ENCODE measurements at places on chromosomes 1 and 21.

DNA sequence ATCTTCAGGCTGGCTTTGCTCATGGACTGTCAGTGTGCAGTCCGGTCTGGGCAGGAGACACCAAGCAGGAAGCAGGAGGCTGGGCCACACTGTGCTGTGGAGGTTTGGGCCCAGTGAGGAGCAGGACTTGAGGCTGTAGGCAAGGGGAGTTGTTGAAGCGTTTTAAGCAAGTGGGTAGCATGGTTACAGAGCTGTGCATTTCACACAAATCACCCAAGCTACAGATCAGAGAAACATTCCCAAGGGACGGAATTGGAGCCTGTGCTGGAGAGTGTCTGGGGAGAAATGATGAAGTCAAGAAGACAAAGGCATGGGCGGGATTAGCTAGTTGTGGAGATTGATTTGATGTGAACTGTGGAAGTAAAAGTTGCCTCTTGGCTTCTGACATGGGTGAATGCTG, 60.9 kb downstream of the KIF21B start:
- no peak for DNase-seq

- peak; percentile 19 for DNase-seq
Observed at GRCh38 chr1:221644145-221644448, 97.8 kb downstream of the DUSP10 start.

- DNase-seq: no peak
Observed at GRCh38 chr1:19825298-19825697, 10.2 kb upstream of the RNF186 start.

DNA sequence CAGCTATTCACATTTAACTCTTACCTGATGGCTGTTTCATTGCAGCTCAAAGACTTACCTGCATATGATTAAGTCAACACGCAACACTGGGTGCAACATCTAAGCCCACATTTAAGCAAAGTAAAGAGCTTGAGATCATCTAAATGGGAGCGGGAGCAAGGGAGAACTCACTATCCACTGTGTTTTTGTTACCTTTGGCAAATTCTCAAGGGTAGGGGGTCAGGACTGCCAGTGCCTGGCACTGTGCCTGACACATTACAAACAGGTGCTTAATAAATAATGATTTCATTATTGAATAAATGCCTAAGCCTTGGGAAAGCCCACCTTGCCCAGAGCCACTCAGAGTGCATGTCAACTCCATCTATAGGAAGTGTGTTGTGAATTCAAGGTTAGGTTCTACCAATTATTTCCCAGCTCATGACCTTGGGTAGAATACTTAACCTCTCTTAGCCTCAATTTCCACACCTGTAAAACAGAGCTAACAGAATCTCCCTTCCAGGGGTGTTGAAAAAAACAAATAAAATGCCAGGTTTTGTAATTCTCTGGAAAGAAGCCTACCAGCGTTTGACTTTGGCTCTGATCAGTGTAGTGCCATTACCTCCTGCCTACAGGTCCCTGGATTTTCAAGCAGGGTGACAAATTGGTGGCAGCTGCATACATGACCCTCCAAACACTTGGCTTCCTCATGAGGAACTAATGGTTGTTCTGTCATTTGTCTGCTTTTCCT, 109.7 kb downstream of the TGFBR3 start:
- DNase-seq: no peak

GRCh38 chr21:21324297-21324696, 326.1 kb downstream of the NCAM2 start:
- DNase-seq: no peak

DNA sequence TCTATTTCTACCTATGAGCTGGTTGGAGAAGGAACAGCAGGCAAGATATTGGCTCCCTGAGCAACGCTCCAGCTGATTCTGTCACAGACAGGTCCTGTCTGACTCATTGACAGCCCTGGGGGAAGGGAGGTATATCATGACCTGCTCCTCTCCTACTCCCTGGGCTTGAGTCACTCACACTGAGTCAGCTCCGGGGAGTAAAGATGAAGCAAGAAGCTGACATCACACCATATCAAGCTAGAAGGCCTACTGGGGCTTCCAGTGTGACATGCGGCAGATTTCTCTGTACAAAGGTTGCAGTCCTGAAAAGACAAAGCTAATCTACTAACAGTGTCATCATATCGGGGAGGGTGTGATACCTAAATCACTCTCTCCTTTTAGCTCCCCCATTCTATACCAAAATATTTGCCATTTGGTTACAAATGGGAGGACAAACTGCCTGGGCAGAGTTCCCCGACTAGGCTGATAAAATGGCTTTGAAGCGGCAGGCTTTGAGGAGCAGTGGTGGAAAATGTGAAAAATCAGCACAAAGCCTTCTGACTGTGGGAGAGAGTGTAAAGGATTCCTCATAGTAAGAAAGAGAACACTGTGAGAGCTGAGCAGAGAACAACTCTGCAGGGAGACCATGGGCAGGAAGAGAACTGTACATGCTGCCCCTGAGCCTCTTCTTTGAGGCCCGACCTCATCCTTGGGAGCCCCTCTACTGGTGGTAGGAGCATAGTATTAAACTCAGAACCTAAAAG, 15.5 kb downstream of the PI4KB start:
- peak; percentile 10 for DNase-seq

GRCh38 chr1:86926883-86927282, 12.4 kb downstream of the HS2ST1 start:
- DNase-seq: no peak

DNA sequence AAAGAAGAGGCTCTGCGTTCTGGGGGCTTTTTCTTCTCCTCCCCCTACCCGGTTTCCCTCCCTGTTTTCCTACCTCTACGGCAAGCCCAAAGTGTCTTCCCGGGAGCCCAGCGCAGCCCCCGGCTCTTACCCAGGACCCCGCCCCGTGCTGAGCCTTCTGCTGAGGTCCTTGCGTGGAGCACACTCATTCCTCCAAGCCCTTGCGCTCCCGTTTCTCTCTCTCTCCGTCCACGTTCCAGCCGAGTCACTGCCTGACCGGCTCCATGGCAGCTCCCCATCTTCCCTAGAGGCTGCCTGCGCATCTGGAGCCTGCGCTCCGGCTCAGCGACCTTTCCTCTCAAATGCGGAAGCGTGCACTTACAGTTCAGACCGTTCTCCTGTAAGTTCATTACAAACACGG, 24.9 kb upstream of the PDXK start:
- DNase-seq: no peak

DNA sequence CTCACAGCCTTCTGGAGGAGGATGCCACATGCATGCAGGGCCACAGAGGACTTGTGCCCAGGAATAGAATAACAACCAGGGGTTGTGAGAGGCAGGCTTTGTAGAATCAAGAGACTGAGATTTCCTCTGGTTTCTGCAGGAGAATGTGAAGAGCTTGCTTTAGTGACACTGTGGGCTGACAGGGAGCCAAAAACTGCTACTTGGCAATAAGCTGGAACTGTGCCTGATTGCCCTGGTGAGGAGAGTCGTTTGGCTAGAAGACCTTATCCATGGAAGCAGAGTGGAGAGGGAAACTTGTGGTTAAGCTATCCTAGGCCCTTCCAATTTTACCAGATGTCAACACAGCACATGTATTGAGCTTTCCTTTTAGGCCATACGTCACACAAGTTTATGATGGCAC, 902.1 kb downstream of the MRPL39 start:
- no peak for DNase-seq

- DNase-seq: peak; percentile 66
Observed at GRCh38 chr1:223621312-223621734, 44.2 kb downstream of the CAPN8 start.

DNA sequence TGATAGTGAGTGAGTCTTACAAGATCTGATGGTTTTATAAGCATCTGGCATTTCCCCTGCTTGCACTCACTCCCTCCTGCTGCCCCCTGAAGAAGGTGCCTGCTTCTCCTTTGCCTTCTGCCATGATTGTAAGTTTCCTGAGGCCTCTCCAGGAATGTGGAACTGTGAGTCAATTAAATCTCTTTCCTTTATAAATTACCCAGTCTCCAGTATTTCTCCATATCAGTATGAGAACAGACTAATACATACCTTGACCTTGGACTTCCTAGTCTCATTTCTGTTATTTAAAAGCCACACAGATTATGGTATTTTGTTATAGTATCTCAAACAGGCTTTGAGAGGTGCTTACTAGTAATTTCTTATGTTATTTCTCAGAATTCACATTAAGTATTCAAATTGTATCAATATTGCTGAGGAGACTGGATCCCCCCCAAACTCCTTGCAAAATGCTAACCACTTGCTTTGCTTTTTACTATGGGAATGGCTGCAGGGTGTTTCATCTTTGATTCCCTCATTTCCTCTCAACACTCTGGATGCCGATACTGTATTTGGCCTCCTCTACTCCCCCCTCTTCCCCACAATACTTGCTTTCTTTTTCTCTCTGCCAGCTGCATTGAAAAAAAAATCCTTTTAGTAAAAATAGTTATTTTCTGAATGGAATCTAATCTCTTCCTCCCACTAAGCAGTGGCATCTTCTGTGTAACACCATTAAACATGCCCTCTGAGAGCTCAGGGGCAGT, 96.9 kb upstream of the WLS start:
- no peak for DNase-seq

DNA sequence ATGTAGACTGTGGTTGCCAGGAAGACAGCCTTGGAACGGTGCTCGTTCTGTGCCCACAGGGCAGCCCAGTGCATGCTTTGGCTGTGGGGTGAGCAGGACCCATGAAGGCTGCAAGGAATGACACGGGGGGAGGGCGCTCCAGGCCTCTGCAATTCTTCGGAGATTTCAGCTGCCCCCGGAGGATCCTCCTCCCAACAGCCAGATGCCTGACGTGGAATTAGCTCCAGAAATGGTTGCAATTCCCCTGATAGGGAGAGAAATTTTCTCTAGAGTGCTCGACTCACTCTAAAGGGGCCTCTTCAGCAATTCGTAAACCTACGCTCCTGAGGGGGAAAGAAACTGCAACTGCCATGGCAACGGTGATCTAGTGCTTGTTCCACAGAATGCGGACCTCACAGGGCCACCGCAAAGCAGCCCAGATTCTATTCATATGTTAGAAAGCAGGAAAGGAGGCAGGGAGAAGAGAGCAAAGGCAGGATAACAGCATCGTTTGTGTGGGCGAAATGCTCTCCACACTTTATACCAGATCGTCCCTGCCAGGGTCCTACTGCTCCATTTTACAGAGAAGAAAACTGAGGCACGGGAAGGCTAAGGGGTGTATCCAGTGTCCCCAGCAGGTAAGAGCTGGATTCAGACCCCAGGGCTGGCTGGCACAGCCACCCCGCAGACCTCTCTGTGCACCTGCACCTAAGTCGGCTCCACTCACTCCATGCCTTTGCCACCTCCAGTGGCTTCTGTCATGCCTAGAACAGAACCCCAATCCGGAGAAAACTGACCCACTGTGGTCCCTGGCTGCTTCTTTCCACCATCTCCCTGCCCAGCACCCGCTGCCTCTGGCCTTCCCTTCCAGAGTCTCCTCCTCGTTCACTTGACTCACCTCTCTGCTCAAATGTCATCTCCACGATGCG, 11.9 kb upstream of the PDE9A start:
- DNase-seq: no peak

GRCh38 chr1:226496453-226497015, 52.0 kb upstream of the STUM start:
- DNase-seq: no peak

DNA sequence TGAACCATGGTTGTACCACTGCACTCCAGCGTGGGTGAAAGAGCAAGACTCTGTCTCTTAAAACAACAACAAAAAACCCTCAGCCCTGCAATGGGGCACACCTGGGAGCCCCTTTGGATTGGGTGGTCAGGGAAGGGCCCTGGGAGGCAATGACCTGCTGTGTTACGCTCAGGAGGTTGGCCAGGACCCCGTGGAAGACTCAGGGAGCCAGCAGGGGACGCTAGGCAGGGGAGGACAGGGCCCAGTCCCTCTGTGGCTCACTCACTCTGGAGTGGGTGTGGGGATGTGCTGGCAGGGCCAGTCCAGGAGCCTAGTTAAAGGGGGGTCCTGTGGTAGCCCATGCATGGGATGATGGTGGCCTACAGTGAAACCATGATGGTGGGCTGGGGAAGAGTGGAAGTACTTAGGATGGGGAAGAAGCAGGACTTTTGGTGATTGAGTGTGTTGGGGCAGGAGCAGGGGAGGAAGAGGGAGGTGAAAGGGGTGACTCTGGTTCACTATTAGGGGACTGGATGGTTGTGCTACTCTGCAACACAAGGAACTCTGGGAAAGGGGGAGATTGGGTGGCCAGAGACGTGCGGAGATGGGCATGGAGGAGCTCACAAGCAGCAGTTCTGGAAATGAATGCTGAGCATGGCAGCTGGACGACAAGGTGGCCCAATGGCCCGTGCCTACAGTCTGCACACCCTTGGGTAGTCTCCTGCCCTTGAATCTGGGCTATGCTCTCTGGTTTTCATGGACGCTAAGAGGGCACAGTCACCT, 56.3 kb upstream of the FAM20B start:
- no peak for DNase-seq

- peak; percentile 72 for DNase-seq
Observed at GRCh38 chr1:8424539-8425116, 106.7 kb downstream of the SLC45A1 start.

- DNase-seq: peak; percentile 31
Observed at GRCh38 chr1:161707503-161707902, 474 bp downstream of the FCRLA start.

GRCh38 chr1:44515416-44515815, 110.4 kb downstream of the RNF220 start:
- no peak for DNase-seq

DNA sequence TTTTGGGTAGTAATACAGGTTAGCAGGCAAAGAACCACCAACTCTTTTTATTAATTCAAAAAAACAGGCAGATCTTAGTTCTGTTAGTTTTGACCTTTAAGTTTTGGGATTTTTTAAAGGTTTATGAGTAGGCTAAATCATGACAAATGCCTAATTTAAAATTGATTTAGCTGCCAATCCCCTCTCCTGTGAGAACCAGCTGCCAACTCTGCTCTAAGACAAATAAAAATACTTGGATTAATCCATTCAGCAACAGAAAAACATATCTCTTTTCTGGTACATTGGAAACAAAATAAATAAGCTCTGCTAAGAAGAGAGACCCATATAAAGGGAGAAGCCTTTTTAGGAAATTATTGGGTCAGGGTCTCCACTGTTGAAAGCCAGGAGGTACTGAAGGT, 160.8 kb downstream of the NTMT2 start:
- no peak for DNase-seq

DNA sequence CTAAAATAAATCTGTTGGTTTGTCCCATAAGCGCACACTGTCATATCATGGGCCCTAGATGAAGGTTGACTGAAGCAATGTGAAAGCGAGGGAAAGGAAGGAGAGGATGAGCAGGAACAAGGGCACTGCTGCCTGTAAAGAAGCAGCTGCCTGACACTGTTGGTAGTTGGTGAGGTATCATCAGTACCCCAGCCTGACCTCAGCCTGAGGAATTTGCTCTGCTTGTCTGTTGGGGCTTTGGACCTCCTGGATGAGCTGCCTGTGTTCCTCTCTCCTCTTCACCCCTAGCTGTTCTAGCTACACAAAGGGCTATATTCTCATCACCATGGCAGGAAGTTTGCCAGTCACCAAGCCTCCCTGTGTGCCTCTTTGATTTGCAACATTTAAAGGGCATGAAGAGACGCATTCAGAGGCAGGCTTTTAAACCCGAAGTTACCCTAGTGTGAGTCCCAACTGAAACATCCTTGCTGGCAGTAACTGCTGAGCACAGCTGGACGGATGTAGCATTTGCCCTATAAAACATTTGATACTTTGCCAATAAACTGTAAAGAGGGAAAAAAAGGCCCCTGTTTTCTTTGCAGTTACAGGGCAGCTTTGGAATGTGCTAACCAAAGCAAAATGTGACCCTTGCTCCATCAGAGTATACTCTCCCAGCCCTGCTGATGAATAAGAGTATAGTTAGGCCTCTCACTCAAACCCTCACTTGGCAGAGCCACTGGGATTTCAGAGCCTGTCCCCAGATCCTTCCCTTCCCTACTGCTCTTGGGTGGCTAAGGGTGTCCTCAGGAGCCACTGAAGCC, 22.2 kb upstream of the SPATA6 start:
- DNase-seq: no peak

Data from GM12865 (cell line).